ENCODE measurements at places on chromosomes 11 and 22. TPM values are rescaled to one million over a fixed set of nuclear protein-coding genes. Genes with fewer than 3 reads are reported as not detected.
A peak's percentile ranks its signal among the peaks of the same experiment; 100 is the strongest.

DNA sequence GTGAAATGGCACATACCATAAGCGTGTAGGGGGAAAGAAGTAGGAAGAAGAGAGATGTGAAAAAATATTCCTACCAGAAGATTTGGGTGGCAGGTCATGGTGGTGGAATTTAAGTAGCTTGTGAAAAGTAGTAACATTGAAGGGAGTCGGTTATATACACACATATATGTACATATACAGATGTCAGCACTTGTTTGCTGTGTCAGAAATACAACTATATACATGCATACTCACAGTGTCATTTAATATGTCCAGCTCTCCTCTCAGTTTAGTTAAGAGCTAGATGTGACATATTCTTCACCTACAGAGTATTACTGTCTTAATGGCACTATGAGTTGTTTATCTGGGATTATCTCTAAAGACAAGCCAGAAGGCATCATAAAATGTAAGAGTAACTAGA, 987.4 kb upstream of the CCDC90B start:
- H3K27me3 ChIP-seq: no peaks in the 10 kb centered on the region
- no peaks in the 10 kb centered on the region for H3K4me1 ChIP-seq
- no peak overlapping the region for H3K4me3 ChIP-seq
- H3K36me3 ChIP-seq: no peaks in the 10 kb centered on the region

- no peak for DNase-seq
- H3K4me1 ChIP-seq: peaks cover 24% of the 10 kb centered on the region
- peaks cover 5% of the 10 kb centered on the region for H3K36me3 ChIP-seq
These were observed 5.7 kb downstream of the LTO1 start for GRCh38 chr11:69669486-69669885.

- H3K27ac ChIP-seq: no peak overlapping the region
- DNase-seq: no peak
- H3K36me3 ChIP-seq: no peaks in the 10 kb centered on the region
- peaks cover 17% of the 10 kb centered on the region for H3K27me3 ChIP-seq
- H3K4me1 ChIP-seq: no peaks in the 10 kb centered on the region
- H3K4me3 ChIP-seq: no peak overlapping the region
These were observed 1398.9 kb downstream of the BRD1 start for GRCh38 chr22:48428631-48429371.

The PIK3IP1 gene
- 426 TPM for total RNA-seq

- H3K27me3 ChIP-seq: peaks cover 29% of the 10 kb centered on the region
- peak overlapping the region; percentile 33 for H3K4me3 ChIP-seq
- DNase-seq: peak; percentile 9
- H3K27ac ChIP-seq: no peak overlapping the region
These were observed 2.5 kb upstream of the SEPTIN3 start for GRCh38 chr22:41966607-41967240.

The TBX10 gene
- total RNA-seq: not detected

The PNPLA5 gene
- not detected for total RNA-seq

DNA sequence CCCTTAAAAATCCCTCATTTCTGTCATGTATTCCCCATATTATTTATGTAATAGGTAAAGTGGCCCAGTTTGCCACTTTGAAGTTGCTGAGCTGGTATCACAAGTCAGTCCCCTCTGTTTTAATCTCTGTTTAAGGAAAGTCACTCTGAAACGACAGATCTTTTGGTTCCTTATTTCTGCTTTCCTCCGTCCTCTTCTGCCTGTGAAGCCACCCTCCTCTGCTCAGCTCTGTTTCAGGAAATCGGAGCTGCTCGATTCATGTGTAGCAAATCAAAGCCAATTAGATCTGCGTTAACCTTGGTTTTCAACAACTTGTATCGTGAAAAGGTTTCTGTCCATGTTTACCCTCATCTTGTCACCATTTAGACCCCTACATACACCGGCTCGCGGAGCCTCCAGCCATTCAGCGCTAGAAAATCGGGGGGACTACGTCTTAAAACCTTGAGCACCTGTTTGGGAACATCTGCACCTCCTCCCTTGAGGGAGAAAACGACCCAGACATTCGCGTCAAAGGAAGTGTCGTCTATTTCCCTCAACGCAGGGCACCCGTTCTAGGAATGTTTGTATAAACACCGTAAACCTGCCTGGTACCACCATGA, 576 bp upstream of the SC5D start:
- peaks cover 6% of the 10 kb centered on the region for H3K36me3 ChIP-seq
- no peak for DNase-seq
- H3K4me1 ChIP-seq: peaks cover 33% of the 10 kb centered on the region
- peak overlapping the region; percentile 100 for H3K27ac ChIP-seq

The P2RX6 gene
- 1.0 TPM for total RNA-seq

DNA sequence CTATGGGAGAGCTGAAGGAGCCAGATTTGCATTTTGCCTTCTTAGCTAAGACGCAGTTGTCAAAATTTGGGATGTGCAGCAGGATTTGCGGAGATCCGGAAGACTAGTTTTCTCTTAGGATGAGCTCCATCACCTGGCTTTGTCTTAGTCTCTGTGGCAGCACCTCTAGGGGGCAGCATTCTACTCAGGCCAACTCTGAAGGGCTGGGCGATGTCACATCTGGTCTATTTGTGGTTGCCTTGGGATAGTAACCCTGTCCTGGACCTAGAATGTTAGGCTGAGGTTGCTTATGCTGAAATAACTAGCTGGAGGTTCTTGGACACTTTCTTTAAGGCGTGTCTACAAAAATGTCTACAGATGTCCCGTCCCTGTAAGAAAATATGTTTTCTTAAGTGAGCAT, 116.2 kb downstream of the FAT3 start:
- no peaks in the 10 kb centered on the region for H3K36me3 ChIP-seq
- H3K27me3 ChIP-seq: no peaks in the 10 kb centered on the region
- H3K4me3 ChIP-seq: no peak overlapping the region
- no peak overlapping the region for H3K27ac ChIP-seq
- H3K4me1 ChIP-seq: no peaks in the 10 kb centered on the region

DNA sequence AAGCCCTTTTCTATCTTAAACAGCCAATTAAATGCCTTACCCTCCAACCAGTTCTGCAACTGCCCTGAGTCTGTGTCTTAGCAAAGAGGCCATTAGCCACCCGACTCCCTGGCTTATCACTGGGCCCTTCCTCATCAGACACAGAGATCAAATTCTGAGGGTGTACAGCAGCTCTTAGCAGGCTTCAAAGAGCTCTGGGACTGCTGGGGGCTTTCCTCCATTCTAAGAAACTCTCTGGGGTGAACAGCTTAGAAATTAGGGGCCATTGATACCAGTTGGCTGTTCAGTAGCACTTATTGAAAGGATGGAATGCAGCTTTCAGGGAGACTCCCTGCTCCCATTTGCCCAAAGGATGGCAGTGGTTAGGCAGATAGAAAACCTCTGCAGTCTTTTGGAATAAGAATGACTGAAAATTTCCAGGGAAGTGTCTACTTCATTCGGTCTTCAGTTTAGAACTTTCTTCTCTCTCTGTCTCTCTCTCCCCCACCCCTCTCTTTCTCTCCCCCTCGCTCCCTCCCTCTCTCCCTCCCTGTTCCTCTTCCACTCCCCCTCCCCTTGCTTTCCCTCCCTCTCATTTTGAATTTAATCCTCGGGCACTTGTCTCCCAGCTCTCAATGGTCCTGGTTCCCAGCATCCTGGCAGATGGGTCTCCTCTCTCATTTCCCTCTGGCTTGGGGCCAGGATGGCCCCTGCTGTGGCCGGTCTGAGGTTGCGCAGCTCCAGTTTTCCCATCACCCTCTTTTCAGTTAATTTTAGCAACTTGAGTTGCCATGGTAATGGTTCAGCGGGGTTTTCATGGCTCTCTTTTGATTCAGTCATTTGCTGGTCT, 76.4 kb downstream of the COMMD9 start:
- H3K27ac ChIP-seq: no peak overlapping the region
- peaks cover 29% of the 10 kb centered on the region for H3K27me3 ChIP-seq
- DNase-seq: no peak
- H3K4me3 ChIP-seq: no peak overlapping the region

- H3K36me3 ChIP-seq: no peaks in the 10 kb centered on the region
- no peak for DNase-seq
- peaks cover 16% of the 10 kb centered on the region for H3K27me3 ChIP-seq
- H3K27ac ChIP-seq: no peak overlapping the region
- H3K4me3 ChIP-seq: no peak overlapping the region
These were observed 13.4 kb upstream of the PGA3 start for GRCh38 chr11:61189933-61190332.

The C11orf86 gene
- not detected for total RNA-seq

GRCh38 chr22:40000171-40000570, 5.4 kb downstream of the FAM83F start:
- H3K27me3 ChIP-seq: peaks cover 36% of the 10 kb centered on the region
- H3K4me1 ChIP-seq: no peaks in the 10 kb centered on the region
- H3K36me3 ChIP-seq: no peaks in the 10 kb centered on the region
- H3K4me3 ChIP-seq: no peak overlapping the region
- DNase-seq: no peak
- no peak overlapping the region for H3K27ac ChIP-seq

The NXPE2 gene
- not detected for total RNA-seq

DNA sequence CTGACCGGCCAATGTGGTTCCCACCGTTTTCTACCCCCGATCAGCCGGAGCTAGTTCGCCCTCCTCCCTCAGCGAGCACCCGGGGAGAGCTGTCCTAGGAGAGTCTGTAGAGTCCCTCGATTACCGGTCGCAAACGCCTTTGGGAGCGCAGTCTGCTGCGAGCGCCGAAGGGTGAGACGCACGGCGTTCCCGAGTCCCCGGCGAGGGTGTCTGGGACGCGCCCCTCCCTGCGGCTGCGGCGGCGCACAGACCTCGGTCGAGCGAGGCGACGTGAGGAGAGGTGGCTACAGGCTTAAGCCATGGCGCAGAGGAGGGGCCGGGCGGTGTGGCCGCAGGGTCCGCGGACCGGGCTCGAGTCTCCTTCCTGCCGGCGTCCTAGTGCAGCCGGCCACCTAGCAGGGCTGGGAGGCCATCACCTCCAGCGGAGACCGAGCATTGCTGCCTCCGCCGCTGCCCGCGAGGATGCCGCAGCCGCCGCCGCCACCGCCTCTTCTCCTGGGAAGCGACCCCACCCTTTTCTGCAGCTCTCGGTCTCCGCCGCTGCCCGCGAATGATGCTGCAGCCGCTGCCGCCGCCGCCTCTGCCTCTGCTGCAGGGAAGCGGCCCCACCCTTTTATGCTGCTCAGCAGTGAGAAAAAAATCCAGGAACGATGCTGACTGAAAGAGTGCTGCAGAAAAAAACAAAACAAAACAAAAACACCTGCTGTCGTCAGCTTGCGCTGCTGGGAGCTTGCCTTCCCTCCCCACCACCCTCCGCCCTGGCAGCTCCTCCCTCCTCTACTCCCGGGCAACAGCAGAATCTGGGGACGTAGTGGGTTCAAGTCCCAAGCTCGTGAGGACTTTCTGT, at the start of gene MAP6:
TSS of gene MAP6 (minus strand) at position 588 of the 847 bp plus-strand sequence. CDS start 669 bp downstream, outside the sequence.
- peaks cover 10% of the 10 kb centered on the region for H3K4me1 ChIP-seq
- H3K27me3 ChIP-seq: peaks cover 76% of the 10 kb centered on the region
- H3K4me3 ChIP-seq: peak within 1 kb of the TSS; percentile 92

The OR8D1 gene
- total RNA-seq: not detected

GRCh38 chr11:112179601-112180000, 4.3 kb downstream of the BCO2 start:
- peaks cover 31% of the 10 kb centered on the region for H3K27me3 ChIP-seq
- no peaks in the 10 kb centered on the region for H3K36me3 ChIP-seq
- peaks cover 9% of the 10 kb centered on the region for H3K4me1 ChIP-seq
- no peak overlapping the region for H3K27ac ChIP-seq
- no peak for DNase-seq
- no peak overlapping the region for H3K4me3 ChIP-seq

DNA sequence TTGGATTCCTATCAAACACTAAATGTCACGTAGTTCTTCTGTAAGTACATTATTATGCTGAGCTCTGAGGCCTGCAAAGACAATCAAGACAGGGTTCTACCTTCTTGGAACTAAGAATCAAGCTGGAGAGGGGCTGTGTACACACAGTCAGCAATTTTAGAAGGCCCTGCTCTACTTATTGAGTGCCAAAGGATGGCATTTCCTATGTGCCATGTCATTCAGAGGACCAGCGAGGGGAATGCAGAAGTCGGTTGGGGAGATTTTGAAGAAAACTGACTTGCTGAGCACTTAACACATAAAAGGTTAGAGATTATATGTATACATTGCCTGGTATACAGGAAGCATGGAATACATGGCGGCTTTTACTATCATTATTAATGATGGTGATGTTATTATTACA, 5.3 kb downstream of the SLC37A2 start:
- H3K27ac ChIP-seq: no peak overlapping the region
- no peak for DNase-seq
- peaks cover 2% of the 10 kb centered on the region for H3K36me3 ChIP-seq
- peaks cover 6% of the 10 kb centered on the region for H3K4me1 ChIP-seq
- peaks cover 61% of the 10 kb centered on the region for H3K27me3 ChIP-seq

DNA sequence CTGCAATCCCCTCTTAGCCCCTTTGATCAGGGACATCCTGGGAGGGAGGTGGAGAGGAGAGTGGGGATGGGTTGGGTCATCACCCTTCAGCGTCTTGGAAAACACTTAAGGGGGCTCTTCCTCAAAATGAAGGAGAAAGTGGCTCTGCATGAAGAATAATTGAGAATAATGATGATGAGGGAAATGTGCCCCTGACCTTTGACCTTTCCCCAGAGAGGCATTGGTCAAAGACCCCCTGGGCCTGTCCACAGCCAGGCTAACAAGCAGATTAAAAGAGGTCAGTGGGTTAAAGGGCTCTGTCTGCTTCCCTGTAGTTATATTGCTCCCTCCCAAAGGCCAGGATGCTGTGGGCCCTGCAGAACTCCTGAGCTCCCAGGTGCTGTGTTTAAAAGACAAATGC, 68.7 kb downstream of the NAV2 start:
- H3K27ac ChIP-seq: no peak overlapping the region
- H3K27me3 ChIP-seq: peaks cover 68% of the 10 kb centered on the region
- H3K36me3 ChIP-seq: no peaks in the 10 kb centered on the region

The PLAAT2 gene
- not detected for total RNA-seq

DNA sequence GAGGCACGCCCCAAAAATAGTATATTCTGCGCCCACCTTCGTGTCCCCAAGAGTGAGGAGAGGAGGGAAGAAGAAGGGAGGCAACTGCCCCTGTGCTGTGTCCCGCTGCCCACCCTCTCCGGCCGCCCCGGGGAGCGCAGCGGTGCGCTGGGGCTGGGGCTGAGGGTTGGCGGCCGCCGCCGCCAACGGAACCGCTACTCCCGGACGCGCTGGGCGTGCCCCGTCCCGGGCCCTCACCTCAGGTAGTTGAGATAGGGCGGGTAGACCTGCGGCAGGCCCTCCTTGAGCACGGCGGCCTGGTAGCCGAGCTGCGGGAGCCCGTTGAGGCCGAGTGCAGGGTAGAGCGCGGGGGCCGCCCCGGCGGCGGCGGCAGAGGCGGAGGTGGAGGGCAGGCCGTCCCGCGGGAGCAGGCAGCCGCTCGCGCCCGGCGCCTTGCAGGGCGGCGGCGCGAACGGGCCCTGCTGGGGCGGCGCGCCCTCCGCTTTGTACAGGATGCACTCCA, 2.4 kb downstream of the PGR start:
- H3K27ac ChIP-seq: no peak overlapping the region
- H3K4me3 ChIP-seq: peak overlapping the region; percentile 46
- no peak for DNase-seq
- no peaks in the 10 kb centered on the region for H3K4me1 ChIP-seq
- no peaks in the 10 kb centered on the region for H3K36me3 ChIP-seq
- H3K27me3 ChIP-seq: peaks cover 21% of the 10 kb centered on the region
